ENCODE measurements at places on chromosomes 16 and 17.

DNA sequence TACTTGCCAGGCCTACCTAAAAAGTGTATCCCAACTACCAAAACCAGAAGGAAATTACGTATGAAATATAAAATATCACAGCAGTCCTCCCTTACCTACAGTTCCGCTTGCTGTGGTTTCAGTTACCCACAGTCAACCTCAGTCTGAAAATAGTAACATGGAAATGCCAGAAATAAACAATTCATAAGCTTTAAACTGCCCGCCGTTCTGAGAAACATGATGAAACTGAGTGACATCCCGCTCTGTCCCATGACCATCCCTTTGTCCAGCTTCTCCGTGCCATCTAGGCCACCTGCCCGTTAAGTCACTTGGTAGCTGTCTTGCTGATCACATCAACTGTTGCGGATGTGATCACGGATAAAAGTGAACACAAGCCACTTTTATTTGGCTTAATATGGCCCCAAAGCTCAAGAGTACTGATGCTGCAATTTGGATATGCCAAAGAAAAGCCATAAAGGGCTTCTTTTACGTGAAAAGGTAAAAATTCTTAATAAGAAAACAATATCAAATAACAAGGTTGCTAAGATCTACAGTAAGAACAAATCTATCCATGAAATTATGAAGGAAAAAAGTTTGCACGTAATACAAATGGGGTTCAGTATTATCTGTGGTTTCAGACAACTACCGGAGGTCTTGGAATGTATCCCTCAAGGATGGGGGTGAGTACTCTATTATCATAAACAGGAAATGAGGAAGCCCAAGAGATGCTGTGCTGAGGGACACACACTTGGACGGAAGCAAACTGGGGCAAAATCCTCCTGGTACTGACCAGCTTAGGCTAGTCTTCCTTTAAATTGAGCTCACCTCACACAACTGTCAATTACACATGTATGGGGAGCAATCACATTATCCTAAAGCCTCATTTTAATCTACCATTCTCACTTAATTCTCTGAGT, 8.2 kb downstream of the USP22 start:
- no peak for DNase-seq

DNA sequence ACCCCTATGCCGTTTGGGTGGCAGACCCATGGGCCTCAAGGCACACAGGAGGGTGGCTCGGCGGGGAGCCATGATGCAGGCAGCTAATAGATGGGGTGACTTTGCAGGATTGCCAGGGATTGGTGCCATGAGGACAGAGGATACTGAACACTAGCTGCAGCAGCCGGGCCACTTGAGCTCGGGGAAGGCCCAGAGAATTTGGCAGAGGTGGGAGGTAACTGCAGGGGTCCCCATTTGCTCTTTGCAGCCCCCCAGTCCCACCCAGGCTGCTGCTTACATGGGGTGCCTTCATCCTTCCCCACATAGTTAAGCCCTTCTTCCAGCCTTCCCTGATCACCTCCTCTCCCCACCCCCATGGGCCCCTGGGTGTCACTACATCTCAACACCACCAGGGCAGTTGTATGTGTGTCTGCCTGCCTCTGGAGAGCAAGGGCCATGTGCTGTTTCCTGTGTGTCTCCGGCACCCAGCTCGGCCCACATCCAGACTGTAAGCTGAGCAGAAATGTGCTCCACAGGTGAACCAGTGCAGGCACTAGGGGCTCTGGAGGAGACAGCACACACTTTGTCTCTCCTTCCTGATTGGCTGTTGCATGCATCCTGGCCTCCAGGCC, 52.0 kb downstream of the SREBF1 start:
- peak; percentile 51 for DNase-seq

DNA sequence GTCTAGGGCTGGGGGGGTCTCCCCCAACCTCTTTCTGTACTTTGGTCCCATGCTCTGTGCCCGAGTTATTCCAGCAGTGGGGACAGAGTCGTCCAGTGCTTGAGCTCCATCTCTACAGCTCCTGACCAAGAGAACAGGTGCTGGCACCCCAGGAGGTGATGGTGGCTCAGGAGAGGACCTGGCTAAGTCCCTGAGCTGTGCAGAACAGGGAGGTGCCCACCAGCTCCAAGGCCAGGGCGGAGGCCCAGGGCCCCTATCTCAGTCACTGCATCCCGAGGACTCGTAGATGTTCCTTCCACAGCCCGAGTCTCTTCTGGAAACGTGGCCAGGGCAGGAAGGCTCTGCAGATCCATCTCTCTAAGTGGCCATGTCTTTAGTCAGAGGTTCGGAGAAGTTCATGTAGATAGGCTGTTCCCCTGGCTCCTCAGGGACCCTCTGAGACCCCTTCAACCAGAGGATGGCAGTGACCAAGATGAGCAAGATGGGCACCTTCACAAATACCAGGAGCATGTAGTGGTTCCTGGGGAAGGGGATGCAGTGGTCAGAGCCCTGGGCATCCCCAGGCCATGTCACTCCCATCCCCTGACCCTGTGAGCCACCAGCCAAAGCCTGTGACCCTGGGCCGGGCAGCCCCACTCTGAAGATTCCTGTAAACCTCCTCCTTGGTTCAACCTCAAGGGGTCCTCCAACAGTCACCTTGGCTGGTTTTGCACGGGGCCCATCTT, 8.7 kb downstream of the CD300LB start:
- DNase-seq = no peak

- DNase-seq = no peak
Measured at GRCh38 chr16:50464325-50465290, 83.6 kb upstream of the NKD1 start.

DNA sequence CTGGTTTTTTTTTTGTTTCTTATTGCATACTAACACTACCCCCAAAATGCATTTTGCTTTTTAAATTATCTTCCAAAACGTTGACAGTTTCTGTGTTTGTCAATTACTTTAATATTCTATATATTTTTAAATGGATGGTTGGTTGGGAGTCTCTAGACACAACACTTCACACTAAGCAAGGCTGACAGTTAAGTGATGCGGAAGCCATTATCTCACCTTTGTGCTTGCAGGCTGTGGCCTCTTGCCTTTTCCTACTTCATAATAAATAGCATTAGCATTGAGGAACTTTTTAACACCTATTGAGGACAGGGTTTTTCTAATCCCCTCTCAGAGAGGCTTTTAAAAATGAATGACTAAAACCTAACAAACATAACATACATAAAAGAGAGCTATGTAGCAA, 280.8 kb upstream of the TBX2 start:
- no peak for DNase-seq

DNA sequence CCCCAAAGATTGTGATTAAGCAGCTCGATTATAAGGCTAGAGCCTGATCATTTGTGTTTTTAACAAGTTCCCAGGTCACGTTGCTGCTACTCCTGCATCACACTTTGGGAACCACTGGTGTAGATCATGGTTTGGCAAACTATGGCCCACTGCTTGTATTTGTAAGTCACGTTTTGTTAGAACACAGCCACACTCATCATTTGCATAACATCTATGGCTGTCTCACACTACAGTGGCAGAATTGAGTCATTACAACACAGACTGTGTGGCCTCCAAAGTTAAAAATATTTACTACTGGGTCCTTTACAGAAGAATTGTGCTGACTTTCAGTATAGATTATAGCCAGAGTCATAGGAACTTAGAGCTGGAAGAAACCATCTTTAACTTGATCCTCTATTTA, 515.3 kb upstream of the PSMD7 start:
- no peak for DNase-seq

DNA sequence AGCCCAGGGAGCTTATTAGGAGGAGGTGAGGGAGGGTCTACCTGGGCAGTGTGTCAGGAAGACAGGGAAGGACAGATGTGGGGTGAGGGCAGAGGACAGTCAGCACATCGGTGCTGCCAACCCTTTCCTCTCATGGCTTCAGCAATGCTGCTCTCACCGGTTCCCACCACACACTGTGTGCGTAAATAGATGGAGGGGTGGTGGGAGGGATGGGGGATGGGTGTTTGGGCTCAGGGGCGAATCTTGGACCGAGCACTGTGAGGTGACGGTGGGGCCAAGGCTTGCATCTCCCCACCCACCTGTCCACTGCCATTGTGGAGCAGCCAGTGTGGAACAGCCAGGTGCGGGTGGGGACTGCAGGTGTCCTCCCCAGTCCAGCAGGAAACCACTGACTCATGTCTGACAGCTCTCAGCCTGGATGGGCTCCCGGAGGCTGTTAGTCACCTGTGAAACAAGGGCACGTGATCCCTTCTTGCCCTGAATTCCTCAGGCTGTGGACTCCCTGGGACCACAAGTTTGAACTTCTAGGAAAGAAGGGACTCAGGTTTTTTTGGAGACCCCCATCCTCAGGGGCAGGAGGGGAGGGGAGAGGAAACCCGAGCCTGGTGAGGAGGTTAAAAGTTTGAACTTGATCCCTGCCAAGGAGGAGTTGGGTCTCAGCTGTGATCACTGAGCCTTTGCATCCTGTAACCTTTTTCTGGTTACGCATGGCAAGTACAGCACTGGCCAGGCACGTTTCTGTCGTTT, 42.7 kb upstream of the SMPD3 start:
- DNase-seq = no peak

DNA sequence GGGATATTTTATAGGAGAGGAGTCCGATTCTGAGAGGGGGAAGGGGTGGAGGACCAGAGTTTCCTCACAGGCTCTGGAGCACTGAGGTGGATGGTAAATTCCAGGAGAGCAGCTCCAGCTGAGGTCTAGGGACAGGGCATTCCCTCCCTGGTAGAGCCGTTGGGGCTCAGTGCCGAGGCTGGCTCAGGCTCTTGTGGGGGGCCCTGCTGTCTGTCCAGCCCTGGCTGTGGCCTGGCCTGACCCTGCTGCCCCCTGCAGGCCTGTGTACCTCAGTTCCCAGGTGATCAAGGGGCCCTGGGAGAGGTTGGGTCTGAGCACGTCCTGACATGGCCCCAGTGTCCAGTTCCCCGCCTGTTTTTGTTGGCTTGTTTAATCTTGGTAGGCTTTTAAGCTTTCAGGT, 16.8 kb downstream of the ZNF750 start:
- DNase-seq = no peak

- DNase-seq = no peak
Measured at GRCh38 chr16:30011714-30012504, 1.1 kb upstream of the DOC2A start.

GRCh38 chr16:3388325-3388724, 12.5 kb downstream of the ZSCAN32 start:
- DNase-seq = no peak

DNA sequence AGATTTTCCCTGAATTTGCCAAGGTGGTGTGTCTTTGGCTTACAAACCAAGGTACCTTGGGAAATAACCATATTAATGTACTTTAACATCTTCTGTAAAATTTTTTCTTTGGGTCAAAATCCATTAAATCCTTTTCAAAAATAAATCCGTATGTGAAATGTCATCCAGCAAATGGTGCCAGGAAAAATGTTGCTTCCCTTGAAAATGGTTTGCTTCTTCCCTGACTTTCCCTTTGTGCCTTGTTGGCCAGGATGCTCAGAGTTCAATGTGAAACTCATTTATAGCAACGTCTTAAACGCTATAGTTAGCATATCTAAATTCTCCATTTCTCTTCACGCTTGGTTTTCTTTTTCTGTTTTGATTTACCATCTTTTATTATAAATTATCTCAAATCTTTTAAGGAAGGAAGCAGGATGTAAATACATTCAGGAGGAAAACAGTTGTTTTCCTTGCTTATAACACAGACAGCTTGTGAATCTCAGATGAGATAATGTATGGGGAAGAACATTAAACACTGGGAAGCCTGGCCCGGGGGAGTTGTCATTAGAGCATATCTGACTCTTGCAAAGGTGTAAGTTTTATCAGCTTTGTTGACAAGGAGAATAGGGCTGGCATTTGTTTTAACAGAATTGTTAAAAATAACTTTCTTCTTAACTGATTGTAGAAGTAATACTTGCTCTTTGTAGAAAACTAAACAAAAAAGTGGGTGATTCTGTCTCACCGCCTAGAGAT, 42.1 kb downstream of the GPRC5B start:
- no peak for DNase-seq

- no peak for DNase-seq
Measured at GRCh38 chr17:34823023-34823422, 138.2 kb downstream of the CCT6B start.

GRCh38 chr16:65574326-65574966, 452.6 kb upstream of the CDH11 start:
- no peak for DNase-seq

- DNase-seq = no peak
Measured at GRCh38 chr17:27269201-27269600, 24.7 kb upstream of the WSB1 start.

DNA sequence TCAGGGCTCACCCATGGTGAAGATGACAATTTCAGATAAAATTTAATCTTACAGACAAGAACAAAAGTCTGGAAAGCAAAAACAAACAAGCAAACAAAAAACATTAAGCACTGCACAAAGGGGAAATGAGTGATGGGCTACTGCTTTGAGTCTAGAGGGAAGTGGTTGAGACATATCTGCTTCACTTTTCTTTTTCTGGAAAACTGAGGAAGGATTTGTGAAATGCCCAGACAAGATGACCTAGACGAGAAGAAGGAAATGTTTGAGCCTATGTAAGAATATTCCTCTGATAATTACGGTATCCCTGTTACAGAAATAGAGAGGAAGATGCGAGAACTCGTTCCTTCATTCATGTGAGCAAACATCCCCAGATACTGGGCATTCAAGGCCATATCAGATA, 11.5 kb upstream of the HYDIN start:
- no peak for DNase-seq

DNA sequence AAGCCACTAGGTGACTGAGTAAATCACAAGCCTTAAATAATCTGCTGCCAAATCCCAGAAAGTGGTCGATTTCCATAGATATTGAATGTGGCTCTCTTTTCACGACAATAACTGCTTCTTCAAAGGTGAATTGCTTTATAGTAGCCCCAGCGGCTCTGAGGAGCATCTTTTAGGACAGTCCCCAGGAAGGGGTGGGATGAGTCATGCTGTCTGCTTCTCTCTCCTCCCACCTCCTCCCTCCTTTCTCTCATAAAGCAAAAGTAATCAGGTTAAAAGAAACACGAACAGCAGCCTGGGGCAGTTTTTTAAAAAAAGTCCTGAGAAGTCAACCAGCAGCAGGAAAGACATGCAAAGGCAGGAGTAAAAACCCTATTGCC, 1.8 kb downstream of the KIAA0513 start:
- no peak for DNase-seq

- no peak for DNase-seq
Measured at GRCh38 chr17:79825580-79825921, 13.7 kb downstream of the CBX4 start.

GRCh38 chr17:41060052-41060604, at the start of gene KRTAP2-3:
Gene KRTAP2-3, minus strand, starts transcription at chr17:41060114. Its CDS starts 64 bp downstream, at chr17:41060050.
- no peak for DNase-seq
